ENCODE measurements at places on chromosomes 6 and 20.
A peak's percentile ranks its signal among the peaks of the same experiment; 100 is the strongest.

GRCh38 chr6:31308050-31308844 is 36.4 kb upstream of the HLA-C start:
- peak; percentile 38 for DNase-seq

- no peak for DNase-seq
These were observed 77.8 kb downstream of the TRAM2 start for GRCh38 chr6:52499026-52499425.

- DNase-seq: no peak
These were observed 32.7 kb downstream of the BRPF3 start for GRCh38 chr6:36229223-36229622.

- no peak for DNase-seq
These were observed 100.0 kb upstream of the CNR1 start for GRCh38 chr6:88266126-88266525.

DNA sequence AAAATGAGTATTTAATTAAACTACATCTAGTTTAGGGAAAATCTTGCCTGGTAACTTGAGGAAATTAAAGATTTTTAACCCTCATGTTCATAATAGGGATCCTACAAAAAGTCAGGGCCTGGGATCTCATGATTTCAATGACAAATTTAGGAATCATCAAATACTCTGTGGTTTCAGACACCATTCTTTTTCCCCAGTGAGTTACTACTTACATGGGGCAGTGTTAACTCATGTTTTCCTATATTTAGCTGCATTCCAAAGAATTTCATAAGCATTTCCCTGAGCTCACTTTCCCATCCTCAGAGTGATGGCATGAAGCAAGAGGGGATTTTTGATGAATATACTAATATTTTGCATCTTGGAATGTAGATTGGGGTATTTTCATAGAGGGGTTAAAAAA is 321.7 kb downstream of the CENPW start:
- no peak for DNase-seq

DNA sequence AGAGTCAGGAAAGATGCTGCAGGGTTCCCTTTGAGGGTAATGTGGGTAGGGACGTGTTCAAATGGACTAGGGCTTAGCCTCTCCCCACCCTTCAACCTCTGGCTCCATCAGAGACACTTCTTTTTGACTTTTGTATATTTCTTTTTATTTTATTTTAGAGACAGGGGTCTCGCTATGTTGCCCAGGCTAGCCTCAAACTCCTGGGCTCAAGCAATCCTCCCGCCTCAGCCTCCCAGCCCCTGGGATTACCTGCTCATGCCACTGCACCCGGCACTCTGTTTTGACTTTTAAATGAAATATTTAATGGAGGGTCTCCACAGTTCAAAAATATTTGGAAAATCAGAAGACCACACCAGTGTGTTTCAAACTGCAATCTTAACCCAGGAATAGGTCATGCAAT is 8.6 kb downstream of the HNF4A start:
- no peak for DNase-seq

DNA sequence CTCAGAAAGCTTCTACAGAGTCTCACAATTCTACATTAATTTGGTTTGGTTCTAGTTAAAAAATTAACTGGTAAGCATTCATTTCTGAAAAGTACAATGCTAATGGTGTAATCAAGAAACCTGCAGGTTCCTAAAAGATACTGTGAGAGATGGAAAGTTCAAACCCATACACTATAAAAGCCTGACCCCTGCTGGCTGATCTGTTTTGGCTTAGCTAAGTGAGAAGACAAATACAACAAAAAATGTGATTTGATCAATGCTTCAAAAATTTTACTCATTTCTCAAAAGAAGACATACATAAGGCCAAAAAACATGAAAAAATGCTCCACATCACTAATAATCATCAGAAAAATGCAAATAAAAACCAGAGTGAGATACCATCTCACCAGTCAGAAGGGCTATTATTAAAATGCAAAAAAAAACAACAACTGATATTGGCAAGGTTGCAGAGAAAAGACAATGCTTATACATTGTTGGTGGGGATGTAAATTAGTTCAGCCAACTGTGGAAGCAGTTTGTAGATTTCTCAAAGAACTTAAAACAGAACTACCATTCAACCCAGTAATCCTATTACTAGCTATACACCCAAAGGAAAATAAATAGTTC is 102.8 kb downstream of the MOXD1 start:
- DNase-seq: no peak

GRCh38 chr6:142761756-142762155 is 183.2 kb downstream of the HIVEP2 start:
- no peak for DNase-seq

- DNase-seq: no peak
These were observed 12.7 kb downstream of the GPLD1 start for GRCh38 chr6:24476631-24477030.

DNA sequence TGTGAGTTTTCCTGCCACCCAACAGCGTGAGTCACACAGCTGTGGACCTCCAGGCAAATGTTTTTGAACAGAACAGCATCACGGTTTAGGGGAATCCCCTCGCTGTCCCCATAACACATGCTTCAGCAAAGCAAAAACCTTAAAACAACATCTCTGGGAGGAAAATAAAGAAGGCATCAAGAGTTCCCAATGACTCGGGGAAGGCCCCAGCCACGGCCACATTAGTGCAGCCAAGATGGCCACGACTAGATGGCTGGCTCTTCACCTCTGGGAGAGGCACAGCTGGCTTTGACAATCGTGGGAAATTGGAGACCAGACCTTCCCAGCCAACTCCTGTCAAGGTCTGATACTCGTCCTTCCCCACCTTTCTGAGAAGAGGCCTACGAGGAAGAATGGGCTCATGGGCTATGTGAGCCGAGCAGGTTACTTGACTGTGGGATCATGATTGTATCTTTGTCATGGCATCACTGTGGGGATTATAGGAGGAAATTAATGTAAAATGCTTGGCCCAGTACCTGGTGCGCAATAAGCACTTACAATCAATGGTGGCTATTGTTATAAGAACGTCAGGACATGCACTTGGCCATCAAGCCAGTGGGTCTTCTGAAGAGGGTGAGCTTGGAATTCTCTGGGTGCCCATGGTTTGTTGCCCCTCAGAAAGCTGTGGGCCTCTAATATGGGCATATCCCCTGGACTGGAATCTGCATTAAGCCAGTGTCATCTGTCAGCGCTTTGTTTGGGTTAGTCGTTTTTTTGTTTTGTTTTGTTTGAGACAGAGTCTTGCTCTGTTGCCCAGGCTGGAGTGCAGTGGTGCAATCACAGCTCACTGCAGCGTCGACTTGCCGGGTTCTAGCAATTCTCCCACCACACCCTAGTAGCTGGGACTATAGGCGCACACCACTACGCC is 43.6 kb downstream of the FGD2 start:
- peak; percentile 40 for DNase-seq

DNA sequence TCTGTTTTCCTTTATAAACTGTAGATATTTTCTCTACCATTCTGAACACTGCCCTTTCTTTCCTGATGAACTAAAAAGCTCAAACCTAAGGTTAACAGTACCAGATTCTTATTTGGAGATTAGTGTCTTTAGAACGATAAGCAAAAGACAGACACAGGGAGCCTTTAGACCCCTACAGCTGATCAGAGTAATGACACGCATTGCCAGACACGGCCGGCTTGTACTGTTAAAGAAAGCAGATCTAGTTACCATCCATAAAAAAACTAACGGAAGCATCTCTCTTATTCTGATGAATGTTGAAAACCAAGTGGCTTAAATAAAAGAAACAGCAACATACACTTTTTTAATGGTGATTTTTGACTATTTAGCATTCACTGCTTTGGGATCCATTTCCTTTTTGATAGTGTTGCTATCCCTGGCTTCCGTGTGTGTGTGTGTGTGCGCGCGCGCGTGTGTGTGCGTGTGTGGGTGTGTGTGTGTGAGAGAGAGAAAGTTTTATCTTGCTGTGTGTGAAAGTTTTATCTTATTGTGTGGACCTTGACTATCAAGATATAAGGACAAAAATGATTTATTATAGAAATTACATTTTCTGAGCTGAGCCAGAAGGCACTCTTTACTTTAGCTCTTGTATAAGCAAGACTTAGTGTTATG is 95.6 kb upstream of the SLC35B3 start:
- DNase-seq: no peak

GRCh38 chr6:50097966-50098640 is 48.4 kb upstream of the DEFB112 start:
- DNase-seq: no peak

DNA sequence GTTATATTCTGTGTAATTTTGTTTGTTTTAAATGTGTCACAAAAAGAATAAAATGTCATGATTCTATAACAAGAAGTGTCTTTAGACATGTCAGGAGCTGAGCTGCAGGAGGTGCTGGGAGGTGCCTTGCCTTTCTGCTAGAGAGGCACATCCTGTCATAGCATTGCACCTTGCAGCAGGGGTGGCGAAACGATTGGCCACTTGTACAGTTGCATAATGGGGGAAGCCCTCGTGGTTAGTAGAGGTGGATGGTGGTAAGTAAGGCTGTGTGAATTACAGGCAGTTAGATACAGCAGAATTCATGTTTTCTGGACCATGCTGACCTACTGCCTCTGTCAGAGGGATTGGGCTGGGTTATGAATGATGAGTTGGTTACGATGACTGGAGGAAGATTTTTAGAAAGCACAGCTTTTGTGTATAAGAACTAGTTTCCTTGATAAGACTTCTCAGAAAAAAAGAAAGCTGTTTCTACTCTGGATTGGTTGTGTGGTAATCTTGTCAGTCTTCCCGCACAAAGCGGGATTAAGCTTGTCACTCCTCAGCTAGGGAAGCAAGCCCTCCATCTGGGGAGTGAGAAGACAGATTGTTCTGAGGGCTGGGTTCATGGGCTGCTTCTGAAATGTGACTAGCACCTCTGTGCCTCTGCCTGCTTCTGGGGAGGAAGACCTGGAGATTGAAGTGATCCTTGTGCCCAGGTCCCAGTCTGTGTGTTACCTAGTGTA is 74.9 kb downstream of the FOXO3 start:
- DNase-seq: no peak

- no peak for DNase-seq
These were observed 37.2 kb upstream of the PTPN1 start for GRCh38 chr20:50472693-50473664.

DNA sequence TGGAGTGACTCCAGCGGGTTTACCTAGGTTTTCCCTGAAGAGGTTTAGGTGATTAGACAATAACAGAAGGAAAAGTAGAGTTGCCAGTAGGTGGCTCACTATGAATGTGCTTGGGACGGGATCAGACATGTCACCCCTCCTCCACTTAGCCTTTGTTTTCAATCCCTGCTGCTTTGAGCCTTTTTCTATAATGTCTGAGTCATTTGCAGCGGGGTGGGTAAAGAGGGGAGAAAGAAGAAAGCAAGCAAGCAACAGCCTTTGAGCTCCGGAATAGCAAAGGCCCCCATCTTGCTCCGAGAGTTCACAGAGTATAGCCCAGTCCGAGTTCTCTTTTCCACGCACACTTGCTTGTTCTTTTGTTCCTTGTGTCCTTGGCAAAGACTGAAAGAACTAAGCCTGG is 129.1 kb downstream of the PACRG start:
- no peak for DNase-seq

- no peak for DNase-seq
These were observed 768.8 kb upstream of the SLC35B3 start for GRCh38 chr6:9204171-9204570.

GRCh38 chr20:58713801-58714339 is 21.3 kb downstream of the NPEPL1 start:
- no peak for DNase-seq

- no peak for DNase-seq
These were observed 797.9 kb upstream of the SLC35B3 start for GRCh38 chr6:9233226-9233625.

- no peak for DNase-seq
These were observed 65.1 kb downstream of the REV3L start for GRCh38 chr6:111417946-111418345.

DNA sequence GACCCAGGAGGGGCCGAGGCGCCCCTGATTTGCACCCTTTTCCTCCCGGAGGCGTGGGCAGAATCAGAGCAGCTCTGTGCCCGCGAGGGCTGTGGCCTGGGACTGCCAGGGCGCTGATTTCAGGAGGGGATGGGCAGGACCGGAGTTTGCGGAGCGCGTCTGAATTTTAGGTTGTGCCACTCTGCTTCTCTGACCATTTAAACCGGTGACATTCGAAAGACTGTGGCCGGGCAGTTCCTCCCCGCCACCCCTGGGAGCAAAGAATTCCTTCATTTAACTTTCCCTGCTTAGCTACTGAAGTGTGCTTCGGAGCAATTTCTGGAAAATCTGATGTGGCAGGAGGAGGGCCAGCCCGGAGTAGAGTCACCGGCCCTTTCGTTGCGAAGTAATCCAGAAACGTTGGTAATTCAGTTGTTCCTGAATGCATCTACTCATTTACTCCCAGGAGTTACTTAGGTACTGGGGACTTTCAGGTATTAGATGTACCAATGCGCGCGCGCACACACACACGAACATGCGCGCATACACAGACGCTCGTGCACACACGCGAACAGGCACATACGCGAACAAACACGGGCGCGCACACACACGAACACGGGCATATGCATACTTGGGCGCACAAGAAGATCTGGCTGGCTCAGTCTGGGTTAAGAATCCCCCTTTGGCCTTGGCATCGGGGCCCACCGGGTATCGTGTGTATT is 568 bp downstream of the CCDC170 start:
- no peak for DNase-seq

GRCh38 chr6:170037541-170038250 is 253.2 kb downstream of the DLL1 start:
- DNase-seq: no peak

DNA sequence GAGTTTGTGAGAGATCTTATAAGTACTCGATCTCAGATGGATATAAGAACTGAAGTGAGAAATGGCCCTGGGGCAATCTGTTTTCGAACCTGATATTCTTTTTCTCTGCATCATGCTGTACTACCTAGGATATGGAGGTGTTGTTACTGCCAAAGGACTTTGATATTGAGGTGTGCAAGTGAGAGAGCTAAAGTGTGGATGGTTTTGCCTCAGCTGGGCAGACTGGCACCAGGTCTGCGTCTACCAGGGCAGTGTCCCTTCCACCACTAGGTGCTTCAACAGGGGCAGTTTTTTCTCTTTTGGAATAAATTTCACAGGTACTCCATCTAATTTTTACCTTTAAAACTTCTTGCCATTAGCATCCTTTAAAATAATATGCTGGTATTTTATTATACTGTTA is 35.0 kb downstream of the ADGRG6 start:
- DNase-seq: no peak

DNA sequence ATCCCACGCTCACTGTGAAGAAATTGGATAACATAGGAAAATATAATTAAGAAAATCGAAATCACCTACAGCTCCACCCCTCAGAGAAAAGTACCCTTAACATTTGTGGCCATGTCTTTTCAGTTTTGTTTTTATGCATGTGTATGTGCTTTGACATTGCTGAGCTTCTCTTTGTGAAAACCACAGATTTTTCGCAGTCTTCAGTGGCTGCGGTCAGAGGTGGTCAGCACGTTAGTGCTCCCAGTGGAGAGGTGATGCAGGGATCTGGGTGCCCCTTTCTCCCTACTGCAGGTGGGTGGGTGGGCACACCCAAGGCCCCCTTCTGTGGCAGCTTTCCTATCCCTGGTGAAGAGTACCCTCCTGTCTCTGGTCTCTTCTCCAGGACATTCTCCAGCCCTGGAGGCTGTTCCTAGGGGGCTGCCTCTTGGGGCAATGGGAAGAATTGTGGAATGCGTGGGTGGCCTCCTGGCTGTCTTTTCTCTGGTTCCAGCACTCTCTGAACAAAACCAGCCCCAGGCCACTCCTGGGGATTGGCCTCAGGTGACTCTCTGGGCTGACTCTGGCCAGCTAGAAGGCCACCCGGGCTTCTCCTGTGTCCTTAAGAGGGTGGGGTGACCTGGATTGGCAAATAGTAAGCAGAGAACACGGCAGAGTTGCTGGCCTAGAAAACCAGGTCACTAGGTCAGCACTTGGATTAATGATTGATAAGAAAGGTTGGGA is 49.8 kb upstream of the FANCE start:
- no peak for DNase-seq
